ENCODE measurements at places on chromosomes 6 and 20.

- no peak for DNase-seq
These were observed 79.7 kb upstream of the FOXP4 start for GRCh38 chr6:41466437-41466990.

DNA sequence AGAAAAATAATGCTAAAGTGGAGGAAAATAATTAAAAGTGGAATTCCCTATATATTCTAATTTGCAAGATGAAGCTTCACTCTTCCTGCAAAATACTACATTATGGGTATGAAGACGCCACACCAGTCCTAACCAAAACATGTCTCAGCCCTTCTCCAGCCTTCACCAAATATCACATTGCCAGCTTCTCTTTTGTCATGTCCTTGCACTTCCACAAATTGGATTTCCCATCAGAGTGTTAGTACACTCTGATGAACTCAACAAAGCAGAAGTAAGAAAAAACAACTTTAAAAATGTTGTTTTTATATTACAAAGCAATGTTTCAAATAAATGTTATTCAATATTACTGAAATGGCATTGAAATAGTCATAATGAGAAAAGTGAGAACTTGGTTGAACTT is 62.4 kb upstream of the RNF146 start:
- DNase-seq = no peak

- no peak for DNase-seq
These were observed 115.9 kb upstream of the NRSN1 start for GRCh38 chr6:24010133-24010532.

- no peak for DNase-seq
These were observed 41.8 kb upstream of the FOXO3 start for GRCh38 chr6:108518714-108519576.

GRCh38 chr6:35663447-35664235 is 25.1 kb downstream of the FKBP5 start:
- DNase-seq = no peak

- DNase-seq = no peak
These were observed 299.0 kb upstream of the STXBP5 start for GRCh38 chr6:146905181-146905704.

DNA sequence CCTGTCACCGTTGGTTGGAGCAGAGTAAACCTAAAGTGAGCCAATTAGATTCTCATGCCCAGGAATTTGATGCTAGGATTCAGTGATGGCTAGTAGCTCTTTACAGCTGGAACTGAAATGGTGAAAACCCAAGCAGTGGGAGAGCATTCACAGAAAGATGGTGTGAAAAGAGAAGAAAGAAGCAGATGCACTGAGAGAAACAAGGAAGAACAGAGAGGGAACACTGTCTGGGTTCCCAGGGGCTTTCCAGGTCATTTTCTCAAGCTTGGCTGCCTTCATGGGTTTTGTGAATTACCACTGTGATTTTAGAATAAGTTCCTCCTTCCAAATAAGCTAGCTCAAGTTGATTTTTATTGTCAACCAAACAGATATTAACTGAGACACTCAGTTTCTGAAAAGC is 104.1 kb upstream of the AKIRIN2 start:
- no peak for DNase-seq

DNA sequence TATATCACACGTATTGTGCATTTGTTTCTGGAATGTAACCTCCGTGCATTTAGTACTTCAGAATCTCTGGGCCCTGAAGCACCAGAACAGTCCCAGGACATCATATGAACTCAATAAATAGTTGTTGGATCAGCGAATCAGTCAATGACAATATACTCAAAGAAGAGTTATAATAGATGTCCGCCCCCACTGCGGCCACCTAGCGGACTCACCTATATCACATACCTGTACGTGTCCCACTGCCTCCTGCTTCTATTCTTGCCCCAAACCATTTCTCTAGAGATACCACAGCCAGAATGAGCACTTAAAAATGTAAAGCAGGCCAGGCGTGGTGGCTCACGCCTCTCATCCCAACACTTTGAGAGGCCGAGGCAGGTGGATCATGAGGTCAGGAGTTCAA is 73.9 kb downstream of the DCDC2 start:
- no peak for DNase-seq

GRCh38 chr6:111949546-111949945 is 76.3 kb upstream of the FYN start:
- DNase-seq = no peak

- DNase-seq = no peak
These were observed 8.0 kb downstream of the PRKN start for GRCh38 chr6:162719528-162719927.

DNA sequence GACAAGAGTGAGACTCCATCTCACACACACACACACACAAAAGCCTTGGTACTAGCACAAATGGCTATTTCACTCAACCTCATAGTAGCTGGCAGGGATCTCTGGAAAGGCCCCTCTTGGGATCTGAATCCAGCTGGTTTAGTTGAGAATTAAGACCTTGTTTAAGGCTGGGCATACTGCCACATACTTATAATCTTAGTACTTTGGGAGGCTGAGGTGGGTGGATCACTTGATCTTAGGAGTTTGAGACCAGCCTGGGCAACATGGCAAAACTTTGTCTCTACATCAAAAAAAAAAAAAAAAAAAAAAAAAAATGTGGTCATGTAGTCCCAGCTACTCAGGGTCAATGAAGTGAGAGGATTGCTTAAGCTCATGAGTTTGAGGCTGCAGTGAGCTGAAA is 628.3 kb downstream of the MMUT start:
- DNase-seq = no peak

DNA sequence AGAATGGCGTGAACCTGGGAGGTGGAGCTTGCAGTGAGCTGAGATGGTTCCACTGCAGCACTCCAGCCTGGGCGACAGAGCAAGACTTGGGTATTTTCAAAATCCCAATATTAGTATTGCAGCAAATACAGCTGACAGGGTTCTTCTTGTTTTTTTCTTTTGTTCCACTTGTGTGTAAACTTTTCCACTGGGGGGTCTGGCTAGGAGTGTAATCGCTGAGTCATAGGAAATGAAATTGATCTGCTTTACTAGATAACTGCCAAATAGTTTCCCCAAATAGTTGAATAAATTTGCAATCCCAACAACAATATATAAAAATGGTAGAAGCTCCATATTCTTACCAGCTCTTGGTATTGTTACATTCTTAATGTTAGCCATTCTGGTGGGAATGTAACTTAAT is 526.0 kb upstream of the SOX4 start:
- DNase-seq = no peak

Measured in right renal cortex interstitium (tissue), 3 donors.